ENCODE measurements at places on chromosomes 12 and 14.

DNA sequence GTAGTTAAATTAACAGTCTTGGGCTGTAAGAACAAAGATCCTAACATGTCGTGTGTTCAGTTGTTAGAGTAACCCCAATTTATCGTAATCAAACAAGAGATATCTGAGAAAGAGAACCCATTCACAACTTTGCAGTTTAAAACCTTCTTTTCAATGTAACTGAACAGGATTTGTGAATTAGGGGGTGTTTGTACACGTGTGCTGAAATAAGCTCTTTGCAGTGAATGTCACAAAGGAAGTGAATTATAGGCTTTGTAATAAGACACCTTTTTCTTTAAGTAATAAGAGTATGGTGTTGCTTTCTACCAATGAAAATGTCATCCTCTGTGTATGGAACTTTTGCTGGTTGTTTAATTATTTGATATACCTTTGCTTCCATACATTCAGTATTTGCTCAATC lies 114.0 kb downstream of the ALX1 start:
- no peak for DNase-seq

- DNase-seq, result no peak
Measured at GRCh38 chr12:92070864-92071445, 74.7 kb downstream of the BTG1 start.

DNA sequence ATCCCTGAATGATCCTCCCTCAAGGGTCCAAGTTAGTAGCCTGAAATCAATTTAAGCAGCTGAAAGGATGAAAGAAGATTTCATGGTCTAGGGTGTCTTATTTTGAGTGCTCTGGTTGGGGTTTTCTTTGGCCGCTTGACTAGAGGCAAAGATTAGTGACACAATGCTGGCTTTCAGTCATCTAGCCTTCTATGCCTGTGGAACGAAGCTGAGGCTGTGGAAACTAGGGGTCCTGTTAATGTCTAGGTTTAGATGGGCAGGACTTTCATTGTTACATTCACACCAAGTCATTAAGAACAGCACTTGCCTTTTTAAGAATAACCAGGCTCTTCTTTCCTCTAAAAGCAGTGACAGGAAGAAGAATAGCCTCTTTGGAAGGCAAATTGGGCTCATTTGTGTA lies 253.8 kb upstream of the E2F7 start:
- no peak for DNase-seq

DNA sequence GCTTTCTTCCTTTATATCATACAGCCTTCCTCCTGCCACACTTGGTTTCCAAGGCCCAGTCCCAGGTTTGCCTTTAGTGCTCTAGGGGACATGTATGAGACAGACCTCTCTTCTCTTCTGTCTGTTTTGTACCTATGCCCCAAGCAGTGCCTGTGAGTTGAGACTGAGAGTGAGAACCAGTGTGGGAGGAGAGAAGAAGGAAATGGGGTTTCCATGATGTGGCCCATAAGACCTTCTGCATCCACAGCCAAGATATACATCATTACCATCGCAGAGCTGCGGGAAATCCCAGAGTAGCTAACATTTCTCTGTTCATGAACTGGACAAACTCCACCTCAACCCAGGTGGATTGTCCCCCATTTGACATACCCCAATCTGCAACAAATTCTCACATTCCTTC lies 2.8 kb downstream of the TESPA1 start:
- no peak for DNase-seq

DNA sequence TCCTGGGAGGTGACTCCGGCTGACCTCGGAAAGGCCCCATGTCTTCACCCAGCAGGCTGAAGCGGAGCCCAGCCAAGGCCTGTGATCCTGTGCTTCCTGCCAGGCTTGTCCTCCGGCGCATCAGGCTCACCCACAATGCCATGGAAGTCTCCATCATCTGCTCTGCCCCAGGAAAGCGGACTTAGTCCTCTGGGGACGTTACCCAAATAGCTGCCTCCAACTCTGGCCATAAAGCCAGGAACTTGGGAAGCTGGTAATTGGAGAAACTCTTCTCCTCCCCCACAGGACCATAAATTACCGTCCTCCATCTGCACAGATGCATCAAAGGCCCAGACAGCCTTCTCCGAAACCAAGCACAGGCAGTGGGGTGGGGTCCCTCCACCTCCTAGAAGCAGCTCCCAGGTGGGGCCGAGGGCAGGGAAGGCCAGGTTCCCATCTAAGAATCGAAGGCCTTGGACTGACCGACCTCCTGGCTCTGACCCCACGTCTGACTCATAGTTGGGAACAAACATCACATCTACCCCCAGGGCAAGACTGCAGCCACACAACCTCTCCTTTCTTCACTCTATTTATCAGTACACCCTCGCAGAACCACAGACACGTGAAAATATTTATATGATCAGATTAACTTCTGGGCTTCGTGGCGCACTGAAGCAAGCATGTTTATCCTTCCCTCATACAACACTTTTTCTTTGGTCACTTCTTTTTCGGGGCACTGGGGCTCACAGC lies 56.4 kb downstream of the PITPNM2 start:
- no peak for DNase-seq

GRCh38 chr12:27297566-27297965 lies 35.1 kb upstream of the BMAL2 start:
- no peak for DNase-seq

DNA sequence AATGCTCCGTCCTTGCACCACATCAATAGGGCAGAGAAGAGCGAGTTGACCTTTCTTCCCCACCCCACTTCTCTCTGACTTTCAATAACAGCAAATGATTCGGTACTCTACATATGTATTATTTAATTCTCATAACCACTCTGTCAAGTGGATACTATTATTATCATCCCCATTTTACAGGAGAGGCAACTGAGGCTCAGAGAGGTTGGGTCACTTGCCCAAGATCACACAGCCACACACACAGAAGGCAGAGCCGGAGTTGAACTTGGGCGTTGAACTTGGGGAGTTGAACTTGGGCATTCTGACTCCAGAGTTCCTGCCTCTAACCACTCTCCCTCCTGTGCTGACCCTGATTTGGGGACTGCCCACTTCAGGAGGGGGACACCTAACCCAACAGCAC lies 659 bp downstream of the MYL2 start:
- no peak for DNase-seq

GRCh38 chr12:89346741-89347324 lies 5.5 kb downstream of the DUSP6 start:
- DNase-seq, result no peak

- no peak for DNase-seq
Measured at GRCh38 chr12:127685931-127686330, 581.0 kb upstream of the TMEM132C start.

DNA sequence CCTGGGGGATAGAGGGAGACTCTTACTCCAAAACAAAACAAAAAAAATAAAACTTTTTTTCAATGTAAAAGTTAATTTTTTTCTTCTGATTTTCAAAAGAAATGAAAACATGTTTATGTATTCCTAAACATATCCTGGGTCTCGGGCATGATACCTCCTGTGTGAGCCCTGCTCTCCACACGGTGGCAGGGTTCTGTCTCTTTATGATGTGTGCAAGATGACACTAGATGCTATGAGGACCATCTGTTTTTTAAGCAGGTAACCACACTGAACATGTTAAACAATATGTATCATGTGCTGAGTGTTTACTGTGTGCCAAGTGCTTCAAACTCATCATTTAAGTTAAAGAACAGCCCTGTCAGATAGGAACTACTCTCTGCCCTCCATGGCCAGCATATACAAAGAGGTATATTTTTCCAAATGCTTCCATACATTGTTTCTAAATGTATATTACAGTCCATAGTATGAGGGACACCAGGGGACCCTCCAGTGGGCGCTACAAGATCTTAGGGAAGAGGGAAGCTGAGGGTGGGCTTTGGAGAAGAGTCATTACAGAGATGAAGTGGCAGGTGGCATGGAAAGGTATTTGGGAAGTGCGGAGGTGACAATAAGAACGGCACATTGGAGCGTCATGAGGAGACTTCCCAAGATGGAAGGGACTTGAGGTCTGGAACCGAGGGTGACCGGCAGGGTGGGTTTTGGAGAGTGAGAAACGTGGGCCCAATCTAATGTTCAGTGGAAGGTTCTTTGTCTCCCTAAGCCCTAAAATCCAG lies 28.5 kb downstream of the FOS start:
- DNase-seq, result no peak

DNA sequence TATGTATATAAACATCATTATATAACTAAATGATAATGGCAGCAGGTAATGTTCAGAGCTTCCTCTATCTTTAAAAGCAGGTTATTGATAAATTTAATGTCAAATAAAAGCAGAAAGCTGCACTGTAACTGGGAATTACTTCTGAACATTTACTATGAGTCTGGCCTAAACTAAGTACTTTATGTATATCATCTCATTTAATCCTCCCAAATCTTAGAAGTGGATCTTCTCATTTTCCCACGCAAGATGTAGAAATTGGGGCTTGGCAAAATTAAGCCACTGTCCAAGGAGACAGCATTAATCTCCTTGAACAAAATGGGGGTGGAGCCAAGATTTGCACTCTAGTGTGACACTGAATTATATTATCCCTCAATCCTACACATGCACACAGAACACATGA lies 5.7 kb downstream of the NIN start:
- DNase-seq, result no peak

- peak; percentile 23 for DNase-seq
Measured at GRCh38 chr14:39229222-39229543, 4.5 kb upstream of the MIA2 start.

GRCh38 chr12:109296431-109296830 lies 12.7 kb downstream of the FOXN4 start:
- DNase-seq, result no peak

DNA sequence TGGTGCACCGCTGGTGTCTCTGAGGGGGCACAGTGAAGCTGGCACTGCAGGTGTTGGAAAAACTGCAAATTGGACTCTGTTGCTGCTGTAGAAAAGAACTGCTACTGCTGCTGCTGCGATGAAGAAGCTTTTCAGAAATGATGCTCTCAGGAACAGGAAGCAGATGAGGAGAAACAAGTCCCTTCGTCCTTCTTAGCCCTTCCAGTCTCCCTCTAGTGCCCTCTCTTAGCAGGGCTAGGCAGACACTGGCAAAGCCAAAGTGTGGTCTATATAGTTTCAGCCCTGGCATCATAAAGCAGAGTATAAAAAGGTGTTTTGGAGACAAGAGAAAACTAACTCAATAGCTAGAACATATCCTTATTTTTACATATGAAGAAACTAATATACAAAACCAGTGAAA lies 174.5 kb downstream of the MYRFL start:
- no peak for DNase-seq

GRCh38 chr14:93028724-93029076 lies 87.0 kb downstream of the ITPK1 start:
- no peak for DNase-seq

- no peak for DNase-seq
Measured at GRCh38 chr12:68559984-68560850, 50.5 kb upstream of the RAP1B start.

DNA sequence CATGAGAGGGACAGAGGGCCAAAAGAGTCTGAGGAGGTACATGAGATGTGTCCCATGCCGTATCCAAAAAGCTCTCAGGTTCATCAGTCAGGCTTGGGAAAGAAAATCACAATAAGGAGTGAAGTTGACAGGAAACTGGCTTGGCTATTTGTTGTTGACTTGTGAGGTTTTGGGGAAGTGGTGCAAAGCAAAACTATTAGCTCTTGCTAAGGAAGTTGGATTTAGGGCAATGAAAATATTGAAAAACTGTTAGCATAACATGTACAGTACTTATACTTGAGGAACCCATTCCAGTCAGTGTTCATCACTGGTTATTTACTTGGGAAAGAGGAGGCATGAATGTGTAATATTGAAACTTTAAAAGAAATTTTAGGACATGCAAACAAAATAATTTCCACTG lies 145.9 kb downstream of the DUSP6 start:
- DNase-seq, result no peak

DNA sequence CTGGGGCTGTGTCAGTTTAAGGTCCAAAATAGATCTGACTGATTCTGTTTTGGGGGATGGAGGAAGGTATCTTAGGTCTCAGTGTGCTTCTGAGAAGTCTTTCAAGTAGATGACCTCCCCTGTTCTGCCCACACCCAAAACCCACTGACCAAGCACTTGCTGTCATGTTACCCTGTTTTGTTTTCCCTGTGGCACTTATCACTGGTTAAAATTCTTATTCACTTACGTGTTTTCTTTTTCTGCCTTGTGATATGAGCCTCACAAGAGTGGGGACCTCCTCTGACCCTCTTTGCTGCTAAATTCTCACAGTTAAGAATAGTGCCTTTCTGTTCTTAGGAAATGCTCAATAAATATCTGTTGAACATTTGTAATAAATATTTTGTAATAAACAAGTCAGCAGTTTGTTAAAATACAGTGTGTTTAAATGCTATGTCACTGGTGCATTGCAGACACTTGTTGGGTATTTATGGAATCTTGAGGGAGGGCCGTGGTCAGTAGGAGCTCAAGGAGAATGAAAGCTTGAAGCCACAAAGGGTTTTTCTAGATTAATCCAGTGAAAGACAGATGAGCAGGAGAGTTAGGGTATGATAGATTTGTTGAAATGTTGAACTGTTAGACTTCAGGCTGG lies 20.9 kb downstream of the PLEKHA5 start:
- DNase-seq, result no peak

- no peak for DNase-seq
Measured at GRCh38 chr12:49012739-49013138, 5.8 kb downstream of the PRKAG1 start.

DNA sequence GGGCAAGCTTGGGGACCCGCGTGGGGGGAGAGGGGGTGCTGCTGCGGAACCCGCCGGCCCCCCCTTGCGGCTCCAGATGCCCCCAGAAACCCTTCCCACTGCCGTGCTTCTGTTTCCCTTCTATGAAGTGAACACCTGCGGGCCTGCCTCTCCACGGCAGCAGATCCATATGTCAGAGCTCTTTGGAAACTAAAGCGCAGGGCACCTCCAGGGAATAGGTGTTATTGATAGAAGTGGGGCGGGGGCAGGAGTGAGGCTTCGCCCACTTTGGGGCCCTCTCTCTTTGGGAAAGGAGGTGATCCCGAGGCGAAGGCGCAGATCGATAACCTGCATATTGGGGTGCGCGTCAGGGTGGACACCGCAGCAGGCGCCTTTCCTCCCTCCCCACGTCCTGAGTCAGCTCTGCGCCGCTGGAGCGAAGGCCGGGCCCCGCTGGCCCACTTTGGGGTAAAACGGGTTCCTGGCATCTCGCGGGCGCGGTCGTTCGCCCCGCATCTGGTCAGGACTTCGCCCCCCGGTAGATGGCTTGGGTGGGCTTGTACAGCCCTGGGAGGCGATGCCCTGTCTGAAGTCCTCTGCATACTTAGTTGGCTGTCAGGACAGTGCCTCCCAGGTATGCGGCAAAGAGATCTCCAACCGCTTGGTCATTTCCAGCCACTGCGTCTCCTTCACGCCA lies 524 bp downstream of the KMT5A start:
- DNase-seq, result no peak

GRCh38 chr12:7934091-7934888 lies 1.7 kb downstream of the SLC2A3 start:
- no peak for DNase-seq

- no peak for DNase-seq
Measured at GRCh38 chr12:108722992-108723766, 8.1 kb downstream of the CORO1C start.

GRCh38 chr12:6953442-6954315 lies 2.5 kb downstream of the PTPN6 start:
- peak; percentile 76 for DNase-seq

All from T-helper 22 cell (primary cell).